Bronchial epithelial cell (primary cell): ENCODE measurements at places on chromosomes 2 and 18. TPM values are rescaled to one million over a fixed set of nuclear protein-coding genes. Genes with fewer than 3 reads are reported as not detected.

The ATL2 gene
- 139 and 163 TPM in 2 replicates for total RNA-seq

The IL1R2 gene
- total RNA-seq = not detected in 2 replicates

DNA sequence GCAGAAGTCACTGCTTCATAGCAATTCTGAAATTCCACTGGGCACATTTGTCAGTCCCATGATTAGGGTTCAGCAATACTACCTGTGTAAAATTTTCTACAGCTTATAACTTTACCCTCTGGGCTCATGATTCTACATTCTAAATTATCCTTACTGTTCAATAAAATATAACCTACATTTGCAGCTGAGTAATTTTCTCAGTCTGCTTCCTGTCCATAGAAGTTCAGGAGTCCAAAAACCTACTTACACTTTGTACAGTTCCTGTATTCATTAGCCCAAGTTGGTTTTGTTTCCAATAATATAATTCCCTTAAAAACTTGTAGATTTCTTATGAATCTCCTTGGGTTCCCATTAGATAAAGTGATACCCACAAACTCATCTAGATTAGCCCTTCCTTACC, 295.3 kb downstream of the SP3 start:
- no peak for DNase-seq

DNA sequence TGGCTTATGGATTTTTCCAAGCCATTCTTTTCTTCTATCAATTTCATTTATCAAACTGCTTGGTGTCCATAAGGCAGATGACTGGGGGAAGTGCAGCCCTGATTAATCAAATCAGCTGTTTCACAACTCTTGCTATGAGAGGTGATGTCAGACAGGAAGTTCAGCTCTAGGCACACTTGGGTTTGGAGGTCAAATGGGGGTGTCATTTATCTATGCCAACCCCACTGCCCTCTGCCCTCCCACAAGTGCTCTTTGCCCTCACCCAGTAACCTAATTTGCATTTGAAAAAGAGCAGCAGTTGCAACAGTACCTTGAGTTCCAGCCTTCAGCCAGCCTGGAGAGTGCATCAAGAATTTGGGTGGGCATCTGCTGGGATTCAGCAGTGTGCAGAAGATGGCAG, 431.3 kb upstream of the SPRED2 start:
- DNase-seq = no peak

GRCh38 chr2:70123051-70123828, 36.0 kb downstream of the PCBP1 start:
- no peak for DNase-seq

- DNase-seq = peak; percentile 78
These were observed 161.3 kb downstream of the INSIG2 start for GRCh38 chr2:118249531-118249930.

DNA sequence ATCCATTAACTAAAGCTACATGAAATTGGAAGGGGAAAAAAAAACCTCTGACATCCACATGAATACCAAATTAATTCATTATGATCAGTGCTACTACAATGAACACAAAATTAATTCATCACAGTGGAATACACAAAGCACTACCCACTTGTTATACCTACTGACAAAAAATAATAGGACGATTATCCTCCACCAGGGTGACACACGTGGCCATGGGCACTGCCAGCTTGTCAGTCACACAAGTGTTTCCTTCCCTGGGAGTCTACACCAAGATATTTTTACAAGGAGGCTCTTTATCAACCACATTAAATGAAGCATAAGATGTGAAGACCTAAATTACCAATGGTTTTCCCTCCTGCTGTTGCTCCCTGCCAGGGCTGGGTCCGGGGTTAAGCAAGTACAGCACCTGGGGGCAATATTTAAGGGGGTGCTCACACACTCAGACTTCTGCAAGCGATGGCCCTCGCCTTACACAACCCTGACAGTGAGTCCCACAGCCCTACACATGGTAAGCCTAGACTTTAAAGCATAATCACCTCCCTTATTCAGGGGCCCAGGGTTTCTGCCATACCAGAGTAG, 90.1 kb downstream of the TCF4 start:
- DNase-seq = no peak

DNA sequence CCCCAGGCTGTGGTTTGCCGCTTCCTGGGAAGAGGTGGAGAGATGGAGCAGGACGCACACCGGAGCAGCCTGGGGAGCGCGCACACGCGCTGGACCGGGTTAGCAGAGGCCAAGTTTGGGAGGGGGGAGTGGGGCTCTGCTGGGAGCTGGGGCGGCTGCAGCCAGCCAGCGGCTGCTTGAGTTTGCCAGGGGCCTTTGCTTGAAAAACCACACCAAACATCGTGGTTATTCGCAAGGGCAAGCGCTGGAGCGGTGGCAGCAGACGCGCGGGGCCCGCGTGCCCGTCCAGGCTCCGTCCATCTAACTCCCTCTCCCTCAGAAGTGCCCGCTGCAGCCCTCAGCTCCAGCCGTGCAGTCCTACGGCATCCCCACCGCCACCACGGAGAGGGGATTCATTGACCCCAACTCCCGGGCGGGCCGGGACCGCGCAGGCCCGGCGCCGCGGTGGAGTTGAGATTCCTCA, 4.6 kb downstream of the PTGR3 start:
- no peak for DNase-seq

The TEKT4 gene
- not detected in 2 replicates for total RNA-seq

- no peak for DNase-seq
These were observed 5.6 kb downstream of the KCNE4 start for GRCh38 chr2:223057569-223057968.

The KCNS3 gene
- total RNA-seq = 3.7 and 6.8 TPM in 2 replicates
